Daoy (cell line): ENCODE measurements at places on chromosomes 4 and X. TPM values are rescaled to one million over a fixed set of nuclear protein-coding genes. Genes with fewer than 3 reads are reported as not detected.

GRCh38 chrX:148771440-148771839 is 271.0 kb downstream of the AFF2 start:
- DNase-seq, result no peak

TLR1 gene
- 3.5 and 4.3 TPM in 2 replicates for total RNA-seq

ATRX gene
- 18.1 and 18.8 TPM in 2 replicates for total RNA-seq

SSX4B gene
- not detected in 2 replicates for total RNA-seq

- DNase-seq, result no peak
These were observed 35.7 kb upstream of the NKX3-2 start for GRCh38 chr4:13580036-13580435.

GYG2 gene
- total RNA-seq, result 1.0 TPM in 1 of 2 replicates, not detected in the other

DNA sequence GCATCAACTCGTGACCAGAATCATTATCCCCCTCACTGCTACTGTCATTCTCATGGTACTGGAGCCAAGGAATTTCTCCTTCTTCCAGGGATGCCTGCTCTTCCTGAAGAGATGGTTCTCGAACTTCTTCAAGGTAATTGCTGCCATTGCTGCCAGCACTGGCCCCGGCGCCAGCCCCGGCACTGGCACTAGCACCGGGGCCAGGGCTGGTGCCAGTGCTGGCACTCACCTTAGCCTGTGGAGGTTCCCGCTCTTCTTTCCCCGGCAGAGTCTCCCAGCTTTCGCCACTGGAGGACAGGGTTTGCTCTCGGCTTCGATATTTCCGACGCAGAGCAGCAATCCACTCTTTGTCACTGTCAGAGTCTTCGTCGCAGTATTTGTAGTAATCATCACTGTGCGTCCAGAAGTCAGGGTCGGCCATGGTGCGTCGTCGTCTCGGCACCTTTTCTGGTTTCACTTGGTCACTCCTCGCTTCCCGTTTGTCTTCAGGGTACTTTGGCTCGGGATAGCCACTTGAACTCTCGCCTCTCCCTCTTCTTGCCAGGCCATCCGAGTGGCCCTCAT is 3.4 kb downstream of the PJA1 start:
- DNase-seq, result no peak

- DNase-seq, result no peak
These were observed 1371.4 kb downstream of the ADGRL3 start for GRCh38 chr4:62571494-62571893.

DNA sequence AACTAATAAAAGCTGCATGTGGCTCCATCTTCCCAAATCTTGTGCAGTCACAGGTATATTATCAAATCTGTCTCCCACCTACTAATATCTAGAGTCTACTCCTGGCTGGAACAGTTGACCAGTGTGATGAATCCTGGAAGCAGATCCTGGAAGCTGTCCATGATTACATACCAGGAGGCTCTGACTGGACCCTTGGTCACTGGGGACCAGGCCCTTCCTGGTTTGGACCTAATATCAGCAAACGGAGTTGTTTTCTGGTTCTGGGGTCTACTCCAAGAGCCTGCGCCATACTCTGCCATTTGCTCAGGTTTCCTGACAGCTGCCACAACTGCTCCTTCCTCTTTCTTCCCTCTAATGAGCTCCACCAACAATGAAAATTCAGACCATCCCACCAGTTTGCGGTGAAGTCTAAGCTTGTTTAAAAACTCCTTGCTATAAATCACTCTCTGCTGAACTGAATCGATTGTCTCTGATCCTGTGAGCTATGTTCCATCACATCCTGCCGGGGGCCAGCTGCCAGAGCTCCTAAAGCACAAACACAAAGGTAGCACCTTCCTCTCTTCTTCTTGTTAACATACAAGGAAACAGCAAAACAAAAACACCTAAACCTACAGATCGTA is 114.2 kb downstream of the PALLD start:
- DNase-seq, result no peak

GRCh38 chrX:7280520-7280919 is 132.6 kb upstream of the PUDP start:
- DNase-seq, result no peak

CTAG1A gene
- total RNA-seq, result 1.8 TPM in 1 of 2 replicates, not detected in the other

GRCh38 chr4:159305129-159305528 is 202.2 kb downstream of the RAPGEF2 start:
- DNase-seq, result no peak

DNA sequence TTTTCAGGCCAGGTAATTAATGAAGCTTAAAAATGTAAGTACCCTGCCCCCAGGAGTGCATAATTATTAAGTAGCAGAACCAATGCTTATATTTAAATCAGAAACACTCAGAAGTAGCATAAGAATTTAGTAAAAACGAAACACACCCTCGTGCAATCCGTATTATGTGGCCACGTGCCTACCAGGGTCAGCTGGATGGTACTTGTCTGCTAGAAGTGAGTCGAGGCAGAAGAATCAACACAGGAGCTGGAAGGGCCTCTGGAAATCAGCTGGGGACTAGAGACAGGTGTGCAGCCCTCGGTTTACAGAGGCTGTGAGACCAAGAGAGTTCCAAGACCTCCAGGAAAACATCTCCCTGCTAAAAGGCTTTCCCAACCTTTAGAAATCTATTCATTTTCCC is 559 bp upstream of the FAM47E start:
- no peak for DNase-seq

TMSB15C gene
- 2.0 and 4.9 TPM in 2 replicates for total RNA-seq

GRCh38 chr4:169252339-169253112 is 18.2 kb downstream of the SH3RF1 start:
- DNase-seq, result no peak

F8A3 gene
- total RNA-seq, result not detected in 2 replicates

DNA sequence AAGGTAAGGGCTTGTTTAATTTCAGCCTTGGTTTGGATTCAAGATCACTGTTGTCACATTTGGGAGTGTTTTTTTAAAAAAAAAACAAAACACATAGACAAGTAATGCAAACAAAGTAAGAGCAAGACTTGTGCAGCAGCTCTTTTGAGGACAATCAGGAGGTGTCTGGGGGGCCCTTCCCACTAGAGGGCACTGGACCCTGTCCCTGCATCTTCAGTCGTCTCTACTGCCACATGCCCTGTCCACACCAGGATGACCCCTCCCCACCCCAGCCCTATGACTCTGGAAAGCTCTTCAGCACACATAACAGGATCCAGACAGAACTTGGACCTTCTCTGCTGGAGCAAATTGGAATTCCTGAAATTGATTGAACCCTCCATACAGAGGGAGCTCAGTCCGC is 71.0 kb downstream of the USP46 start:
- peak; percentile 9 for DNase-seq

- DNase-seq, result no peak
These were observed 180.7 kb upstream of the GK2 start for GRCh38 chr4:79588679-79589078.

DNA sequence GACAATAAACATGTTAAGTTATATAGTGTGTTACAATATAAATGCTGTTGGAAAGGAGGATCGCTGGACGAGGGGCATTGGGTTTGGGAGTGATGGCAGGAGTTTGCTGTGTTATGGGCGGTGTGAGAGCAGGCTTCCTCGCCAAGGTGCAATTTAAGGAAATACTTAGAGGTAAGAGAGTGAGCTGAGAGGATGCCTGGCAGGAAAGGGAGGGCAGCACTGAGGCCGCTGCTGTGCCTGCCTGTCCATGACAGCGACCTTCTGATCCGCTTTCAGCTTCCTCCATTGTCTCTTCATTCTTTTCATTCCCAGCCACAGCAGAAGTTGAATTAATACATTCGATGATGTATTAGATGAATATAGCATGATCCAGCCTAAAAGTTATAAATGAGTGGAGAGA is 41.2 kb upstream of the TBC1D14 start:
- no peak for DNase-seq

COL4A5 gene
- 9.8 TPM in 2 replicates for total RNA-seq

DNA sequence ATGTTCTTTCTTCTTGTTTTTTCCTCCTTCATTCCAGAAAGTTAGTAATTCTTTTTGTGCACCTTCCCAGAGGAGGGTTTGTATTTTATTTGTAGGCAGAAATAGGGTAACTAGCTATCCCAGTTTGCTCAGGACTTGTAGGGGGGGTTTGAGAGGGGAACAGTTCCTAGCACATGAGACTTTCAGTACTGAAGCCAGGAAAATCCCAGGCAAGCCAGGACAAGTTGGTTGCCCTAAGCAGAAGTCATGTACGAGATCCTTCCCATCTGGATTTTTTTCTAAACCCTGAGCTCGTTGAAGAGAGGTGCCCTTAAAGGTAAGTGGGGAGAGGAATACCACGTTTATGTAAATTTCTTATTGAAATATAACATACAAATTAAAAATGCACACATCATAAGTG is 15.6 kb upstream of the TAB3 start:
- DNase-seq, result no peak

TCEAL6 gene
- not detected in 2 replicates for total RNA-seq

DNA sequence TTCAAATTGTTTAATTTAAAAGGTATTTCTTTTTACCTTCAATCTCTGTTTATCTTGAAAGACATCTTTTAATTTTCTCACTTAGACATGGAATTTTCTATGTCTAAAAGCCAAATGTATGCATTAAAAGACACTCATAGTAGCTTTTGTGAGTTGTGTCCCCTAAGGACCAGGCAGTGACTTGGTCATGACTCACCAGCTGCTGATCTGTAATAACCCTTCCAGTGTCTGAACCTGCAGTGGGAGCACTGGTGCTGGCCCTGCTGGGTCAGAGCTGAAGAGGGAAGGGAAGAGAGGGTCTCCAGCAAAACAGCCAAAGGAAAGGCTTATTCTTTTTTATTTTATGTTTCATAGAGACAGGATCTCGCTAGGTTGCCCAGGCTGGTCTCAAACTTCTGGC is 31.1 kb upstream of the SH3D19 start:
- peak; percentile 24 for DNase-seq

DNA sequence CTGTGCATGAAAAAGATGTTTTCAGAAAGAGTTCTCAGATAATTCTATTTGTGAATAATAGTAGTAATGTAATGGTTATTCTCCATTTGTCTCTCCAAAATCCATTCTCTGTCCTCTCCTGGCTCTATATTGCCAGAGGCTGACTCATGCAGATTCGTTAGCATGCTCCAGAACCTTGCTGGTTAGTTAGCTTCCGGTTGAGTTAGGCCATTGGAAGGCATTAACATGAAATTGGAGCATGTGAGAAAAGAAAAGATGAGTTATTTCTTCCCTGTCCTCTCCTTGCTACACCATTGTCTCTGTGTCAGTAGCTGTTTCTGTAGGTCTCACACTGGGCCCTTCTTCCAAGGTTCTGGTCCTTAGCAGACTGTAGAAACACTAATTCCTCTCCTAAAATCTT is 23.5 kb upstream of the PRDM8 start:
- DNase-seq, result peak; percentile 47

DNA sequence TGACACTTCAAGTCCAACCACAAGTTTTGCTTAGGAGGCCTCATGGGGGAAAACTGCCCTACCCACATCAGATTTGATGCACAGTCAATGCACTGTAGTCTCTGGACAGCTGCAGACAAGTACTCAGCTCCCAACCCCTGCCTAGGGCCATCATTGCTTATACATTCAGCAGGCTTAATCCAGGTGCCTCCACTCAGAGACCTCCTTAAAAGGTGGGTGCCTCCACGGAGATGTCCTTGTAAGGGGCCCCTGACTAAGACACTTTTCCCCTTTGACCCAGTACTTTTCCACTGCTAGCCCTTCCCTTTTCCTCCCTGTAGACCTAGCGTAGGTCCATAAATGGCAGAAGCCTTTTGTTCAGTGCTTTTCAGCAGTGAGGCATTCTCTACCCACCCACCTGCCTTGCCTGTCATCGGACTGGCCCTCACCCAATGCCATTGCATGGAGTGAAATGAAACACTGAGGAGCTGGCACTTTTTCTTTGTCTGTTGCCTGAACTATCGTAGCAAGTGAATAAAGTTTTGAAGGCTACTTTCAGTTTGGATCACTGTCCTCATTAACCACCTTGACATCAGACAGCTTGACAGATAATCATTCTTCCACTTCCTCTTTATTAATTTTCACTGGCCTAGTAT is 23.8 kb upstream of the PLK4 start:
- DNase-seq, result peak; percentile 53

DNA sequence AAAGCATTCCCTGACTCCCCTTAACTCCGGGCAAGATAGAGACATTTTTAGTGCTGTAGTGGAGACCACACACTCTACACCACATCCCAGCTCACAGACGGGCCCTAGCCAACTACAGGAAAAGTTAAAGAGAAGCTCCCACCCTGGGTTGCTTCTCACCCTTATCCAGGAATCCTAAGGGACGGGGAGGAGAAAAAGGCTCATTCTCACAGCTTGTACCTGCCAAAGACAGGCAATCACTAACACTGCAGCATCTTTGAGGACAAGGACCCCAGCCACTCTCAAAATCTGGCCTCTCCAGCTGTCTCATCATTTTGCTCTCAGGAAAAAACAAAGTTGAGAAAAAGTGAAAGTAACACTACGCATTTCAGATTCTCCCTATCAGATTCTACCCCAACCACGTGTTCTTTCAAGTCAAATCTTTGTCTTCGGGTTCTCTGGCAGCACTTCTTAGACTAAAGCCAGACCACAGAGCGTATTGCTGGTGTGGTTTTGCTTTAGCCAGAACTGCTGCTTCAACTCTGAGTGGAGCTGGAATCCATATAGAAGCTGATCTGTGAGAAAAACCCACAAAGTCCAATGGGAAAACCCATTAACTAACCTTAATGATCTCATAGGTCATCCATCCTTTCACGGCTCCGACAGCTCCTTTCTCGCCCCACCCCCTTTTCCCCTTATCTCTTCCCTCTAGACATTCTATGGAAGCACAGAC is 605.9 kb upstream of the DIPK2B start:
- peak; percentile 82 for DNase-seq

GRCh38 chrX:114134465-114134864 is 449.4 kb upstream of the HTR2C start:
- DNase-seq, result peak; percentile 28

DNA sequence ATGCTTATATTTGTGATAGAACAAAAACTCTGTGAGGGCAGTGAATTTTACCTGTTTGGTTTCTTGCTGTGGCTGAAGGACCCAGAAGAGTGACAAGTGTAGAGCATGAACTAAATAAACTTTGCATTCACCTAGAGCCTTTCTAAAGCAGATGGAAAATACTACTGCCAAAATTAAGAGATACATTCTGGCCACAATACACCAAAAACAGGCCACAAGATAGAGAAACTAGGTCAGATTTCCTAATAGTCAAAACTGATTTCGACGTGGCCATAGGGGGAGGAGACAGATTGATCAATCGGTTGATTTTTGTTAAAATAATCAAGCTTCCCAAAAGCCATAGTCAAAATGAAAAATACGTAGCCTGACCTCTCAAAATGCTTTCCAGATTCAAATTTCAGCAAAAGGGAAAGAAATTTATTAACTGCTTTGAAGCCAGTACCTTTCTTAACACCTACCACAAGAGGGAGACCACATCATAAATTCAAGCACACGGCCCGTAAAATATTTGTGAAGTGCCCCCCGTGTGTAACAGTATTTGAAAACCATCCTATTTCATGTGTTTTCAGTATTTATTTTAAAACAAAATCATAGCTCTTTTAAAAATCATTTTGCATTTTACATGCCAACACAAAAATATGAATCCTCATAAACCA is 132.4 kb downstream of the CORIN start:
- peak; percentile 11 for DNase-seq

MAOB gene
- total RNA-seq, result 0.06 and 0.46 TPM in 2 replicates

GRCh38 chr4:186144198-186144945 is 39.9 kb downstream of the FAM149A start:
- peak; percentile 40 for DNase-seq

POF1B gene
- not detected in 2 replicates for total RNA-seq

GRCh38 chr4:16437836-16438235 is 211.6 kb upstream of the TAPT1 start:
- no peak for DNase-seq

TNIP2 gene
- 57.6 and 79.4 TPM in 2 replicates for total RNA-seq

GRCh38 chrX:57932266-57932665 is 22.0 kb upstream of the ZXDA start:
- no peak for DNase-seq
